ENCODE measurements at places on chromosomes 6 and 20. TPM values are rescaled to one million over a fixed set of nuclear protein-coding genes. Genes with fewer than 3 reads are reported as not detected.

Gene BFSP1
- total RNA-seq, result 2.9 TPM

Gene PRPH2
- 2.6 TPM for total RNA-seq

Gene SLC35D3
- not detected for total RNA-seq

Gene FHL5
- not detected for total RNA-seq
